Progenitor cell of endocrine pancreas (in vitro differentiated cells): ENCODE measurements at places on chromosomes 1 and 21.

GRCh38 chr1:224348137-224348536, 8.5 kb upstream of the CNIH4 start:
- no peak for DNase-seq

DNA sequence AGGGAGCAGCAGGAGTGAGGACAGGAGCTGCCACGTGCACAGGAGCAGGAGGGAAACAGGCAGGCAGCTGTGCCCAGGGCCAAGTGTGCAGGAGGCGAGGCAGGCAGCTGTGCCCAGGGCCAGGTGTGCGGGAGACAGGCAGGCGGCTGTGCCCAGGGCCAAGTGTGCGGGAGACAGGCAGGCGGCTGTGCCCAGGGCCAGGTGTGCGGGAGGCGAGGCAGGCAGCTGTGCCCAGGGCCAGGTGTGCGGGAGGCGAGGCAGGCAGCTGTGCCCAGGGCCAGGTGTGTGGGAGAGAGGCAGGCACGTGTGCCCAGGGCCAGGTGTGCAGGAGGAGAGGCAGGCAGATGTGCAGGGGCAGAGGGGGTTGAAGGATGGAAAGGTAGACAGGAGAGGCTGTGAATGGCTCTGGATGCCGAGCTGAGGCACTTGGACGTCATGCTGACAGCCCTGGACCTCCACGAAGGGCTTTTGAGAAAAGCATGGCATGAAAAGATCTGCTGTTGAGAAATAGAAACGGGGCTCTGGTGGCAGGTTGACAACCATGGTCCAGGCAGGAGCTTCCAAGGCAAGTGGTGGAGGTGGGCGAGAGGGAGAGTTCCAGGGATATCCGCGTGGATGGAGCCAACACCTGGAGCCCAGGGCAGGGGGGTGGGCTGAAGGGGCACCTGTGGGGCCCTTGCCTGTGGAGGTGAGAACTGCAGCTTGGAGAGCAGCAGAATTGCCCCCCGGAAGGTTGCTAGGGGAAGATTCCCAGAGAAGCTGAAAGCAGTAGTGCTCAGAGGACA, 19.1 kb upstream of the NPHP4 start:
- no peak for DNase-seq

GRCh38 chr1:163477276-163477830, 155.6 kb downstream of the NUF2 start:
- DNase-seq, result no peak

GRCh38 chr1:7070389-7071029, 285.3 kb downstream of the CAMTA1 start:
- peak; percentile 49 for DNase-seq

GRCh38 chr1:223776826-223777454, 64.6 kb downstream of the CAPN2 start:
- DNase-seq, result no peak

DNA sequence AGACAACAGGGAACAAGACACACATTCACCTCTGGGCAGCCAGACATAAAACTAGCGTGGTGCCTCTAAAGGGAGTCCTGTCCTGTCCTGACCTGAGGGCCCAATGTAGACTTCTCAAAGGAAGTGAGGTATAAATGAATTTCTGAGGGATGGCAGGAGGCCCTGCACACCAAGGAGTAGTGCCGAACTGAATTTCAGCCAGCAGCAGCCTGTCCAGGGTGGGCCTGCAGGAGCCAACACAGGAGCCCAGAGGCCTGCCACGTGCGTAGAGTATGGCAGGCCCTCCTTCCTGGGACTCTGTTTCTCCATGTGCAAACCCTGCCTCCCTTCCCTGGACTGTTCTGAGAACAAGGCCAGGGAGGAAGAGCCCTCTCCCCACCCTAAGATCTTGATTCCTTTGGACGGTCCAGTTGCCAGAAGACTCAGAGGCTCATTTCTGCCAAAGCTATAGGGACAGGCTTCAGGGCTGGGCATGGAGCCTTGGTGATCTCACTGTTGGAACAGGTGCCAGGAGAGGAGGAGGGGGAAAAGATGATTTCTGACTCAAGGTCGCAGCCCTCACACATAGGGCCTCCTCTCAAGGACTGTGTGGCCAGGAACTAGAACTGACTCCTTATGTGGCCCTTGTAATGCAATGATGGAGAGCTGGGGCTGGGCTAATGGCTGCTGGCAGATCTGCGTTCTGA, 1.8 kb upstream of the FABP3 start:
- DNase-seq, result no peak
